ENCODE measurements at places on chromosomes 12 and 14.
A peak's percentile ranks its signal among the peaks of the same experiment; 100 is the strongest.

DNA sequence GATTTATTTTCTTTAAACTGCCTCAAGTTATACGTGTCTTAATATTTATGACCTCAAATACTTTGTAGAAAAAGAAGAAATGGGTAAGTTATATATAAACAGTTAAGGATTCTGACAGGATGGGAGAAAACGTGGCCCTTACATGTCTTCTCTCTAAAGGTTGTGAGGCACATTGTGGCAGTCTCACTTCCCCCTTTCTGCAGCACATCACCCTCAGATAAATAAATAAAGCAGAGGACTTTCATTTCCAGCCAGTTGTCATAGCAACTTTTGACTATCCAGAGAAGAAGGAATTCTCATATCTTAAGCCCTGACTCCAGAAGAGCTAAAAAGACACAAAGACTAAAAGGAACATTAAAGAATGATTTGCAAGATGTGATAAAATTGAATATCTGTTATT, 28.8 kb upstream of the CEP83 start:
- no peak for DNase-seq

GRCh38 chr12:12600659-12601058, 11.0 kb upstream of the CREBL2 start:
- no peak for DNase-seq

DNA sequence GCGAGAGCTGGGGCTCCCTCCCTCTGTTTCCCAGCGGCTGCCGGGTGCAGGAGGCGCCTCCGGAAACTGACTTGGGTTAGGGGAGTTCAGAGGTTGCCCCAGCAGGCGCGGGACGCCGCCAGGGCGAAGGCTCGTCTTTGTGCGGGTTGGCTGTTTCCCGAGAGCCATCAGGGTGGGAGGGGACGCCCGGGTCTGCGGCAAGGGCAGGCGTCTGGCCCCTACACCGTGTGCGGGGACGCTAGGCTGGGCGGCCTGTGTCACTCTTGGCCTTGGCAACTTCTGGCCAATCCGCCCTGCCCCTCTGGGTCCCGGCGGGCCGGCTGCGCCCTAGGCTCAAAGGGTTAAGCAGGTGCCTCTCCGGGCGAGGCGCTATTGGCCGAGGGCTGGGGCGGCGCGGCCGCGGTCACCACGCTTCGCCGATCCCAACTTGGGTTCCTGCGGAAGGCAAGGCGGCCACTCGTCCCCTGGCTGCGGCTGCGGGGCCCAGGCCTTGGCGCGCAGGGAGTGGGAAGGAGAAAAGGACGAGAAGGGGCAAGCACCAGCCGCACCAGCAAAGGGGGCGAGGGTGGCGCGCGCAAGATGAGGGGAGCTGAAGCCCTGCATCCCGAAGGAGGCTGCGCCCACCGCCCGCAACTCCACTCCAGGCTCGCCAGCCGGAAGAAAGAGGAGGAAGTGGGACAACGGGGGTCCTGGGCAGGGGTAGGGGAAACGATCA, 5.6 kb upstream of the NPAS3 start:
- DNase-seq = no peak

- DNase-seq = no peak
Observed at GRCh38 chr14:70697701-70698100, 56.0 kb downstream of the TTC9 start.

DNA sequence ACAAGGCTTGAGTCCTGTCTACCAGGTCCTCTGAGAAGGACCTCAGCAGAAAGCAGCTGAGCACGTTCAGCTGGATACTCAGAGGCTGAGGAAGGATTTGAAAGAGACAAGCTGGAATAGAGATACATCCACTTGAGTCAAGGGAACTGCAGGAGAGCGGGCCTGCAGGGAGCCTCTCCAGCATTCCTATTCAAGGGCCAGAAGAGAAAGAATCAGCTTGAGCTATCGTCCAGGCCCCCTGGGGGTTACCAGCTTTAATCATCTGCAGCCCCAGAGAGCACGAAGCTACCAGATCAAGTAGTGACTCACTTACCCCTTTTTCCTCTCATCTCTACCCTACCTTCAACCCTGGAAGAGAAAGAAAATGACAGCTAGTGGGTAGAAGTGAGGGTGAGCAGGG, 80.9 kb downstream of the NDUFA12 start:
- DNase-seq = no peak

DNA sequence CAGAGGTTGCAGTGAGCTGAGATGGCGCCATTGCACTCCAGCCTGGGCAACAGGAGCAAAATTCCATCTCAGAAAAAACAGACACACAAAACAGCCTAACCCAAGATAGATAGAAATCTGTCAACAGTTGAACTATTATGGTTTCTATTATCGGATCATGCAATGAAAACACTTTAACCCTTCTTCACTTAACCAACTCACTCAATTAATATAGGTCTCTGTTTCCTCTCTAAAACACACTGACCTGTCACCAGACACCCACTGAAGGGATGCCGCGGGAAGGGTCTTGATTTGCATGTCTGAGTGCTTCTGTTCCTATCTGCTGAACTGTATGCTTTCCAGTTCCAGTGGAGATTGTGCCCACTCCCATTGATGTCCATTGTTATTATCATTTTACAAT, 38.0 kb upstream of the NUDT4 start:
- no peak for DNase-seq

GRCh38 chr12:116855744-116856470, 25.3 kb downstream of the HRK start:
- DNase-seq = no peak

- no peak for DNase-seq
Observed at GRCh38 chr14:94388027-94388383, 397 bp downstream of the SERPINA1 start.

DNA sequence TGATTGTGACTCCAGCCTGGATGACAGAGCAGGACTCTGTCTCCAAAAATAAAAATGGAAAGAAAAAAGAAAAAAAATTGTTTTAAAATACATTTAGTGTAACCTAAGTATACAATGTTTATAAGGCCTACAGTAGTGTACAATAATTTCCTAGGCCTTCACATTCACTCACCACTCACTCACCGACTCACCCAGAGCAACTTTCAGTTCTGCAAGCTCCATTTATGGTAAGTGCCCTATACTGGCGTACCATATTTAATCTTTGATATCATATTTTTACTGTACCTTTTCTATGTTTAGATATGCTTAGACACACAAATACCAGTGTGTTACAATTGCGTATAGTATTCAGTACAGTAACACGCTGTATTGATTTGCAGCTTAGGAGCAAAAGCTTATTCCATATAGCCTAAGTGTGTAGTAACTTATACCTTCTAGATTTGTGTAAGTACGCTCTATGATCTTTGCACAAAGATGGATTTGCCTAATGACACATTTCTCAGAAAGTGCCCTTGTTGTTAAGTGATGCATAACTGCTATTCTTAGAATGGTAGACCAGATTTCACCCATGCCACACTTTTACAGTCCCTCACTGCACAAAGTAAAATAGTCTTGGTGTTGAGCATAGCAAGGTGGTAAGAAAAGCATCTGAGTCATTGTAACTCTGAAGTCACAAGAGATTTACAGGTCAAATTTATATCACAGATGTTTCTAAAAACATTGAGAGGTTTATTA, 151.9 kb downstream of the LRRK2 start:
- DNase-seq = no peak

DNA sequence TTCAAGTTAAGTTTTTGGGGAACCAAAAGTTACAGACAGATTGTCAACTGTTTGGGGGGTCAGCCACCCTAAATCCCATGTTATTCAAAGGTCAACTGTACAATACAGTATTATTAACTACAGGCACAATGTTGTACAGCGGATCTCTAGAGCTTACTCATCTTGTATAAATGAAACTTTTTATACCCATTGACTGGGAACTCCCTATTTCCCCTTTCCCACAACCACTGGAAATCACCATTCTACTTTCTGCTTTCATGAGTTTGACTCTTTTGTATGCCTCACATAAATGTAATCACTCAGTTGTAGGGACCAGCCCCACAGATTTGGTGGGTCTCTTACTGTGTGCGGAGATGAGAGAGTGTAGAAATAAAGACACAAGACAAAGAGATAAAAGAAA, 57.8 kb downstream of the SLCO1B3 start:
- no peak for DNase-seq

- DNase-seq = no peak
Observed at GRCh38 chr12:43325786-43326185, 226.2 kb downstream of the ADAMTS20 start.

GRCh38 chr12:68117661-68118060, 41.9 kb downstream of the IFNG start:
- DNase-seq = no peak

DNA sequence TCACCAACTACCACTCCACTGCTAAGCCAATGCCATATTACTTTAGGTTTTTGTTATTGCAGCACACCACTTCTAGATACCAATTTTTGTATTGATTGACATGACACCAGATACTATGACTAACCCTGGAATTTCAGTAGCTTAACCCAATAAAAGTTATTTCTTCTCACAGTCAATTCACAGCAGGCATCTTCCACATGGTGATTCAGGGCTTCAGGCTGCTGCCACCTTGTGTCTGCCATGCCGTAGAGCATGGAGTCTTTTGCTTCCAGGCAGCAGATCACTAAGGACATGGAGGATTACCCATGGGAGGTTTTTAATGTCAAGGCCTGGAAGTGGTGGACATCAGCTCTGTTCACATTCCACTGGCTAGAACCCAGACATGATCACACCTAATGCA, 56.4 kb upstream of the LTA4H start:
- no peak for DNase-seq

DNA sequence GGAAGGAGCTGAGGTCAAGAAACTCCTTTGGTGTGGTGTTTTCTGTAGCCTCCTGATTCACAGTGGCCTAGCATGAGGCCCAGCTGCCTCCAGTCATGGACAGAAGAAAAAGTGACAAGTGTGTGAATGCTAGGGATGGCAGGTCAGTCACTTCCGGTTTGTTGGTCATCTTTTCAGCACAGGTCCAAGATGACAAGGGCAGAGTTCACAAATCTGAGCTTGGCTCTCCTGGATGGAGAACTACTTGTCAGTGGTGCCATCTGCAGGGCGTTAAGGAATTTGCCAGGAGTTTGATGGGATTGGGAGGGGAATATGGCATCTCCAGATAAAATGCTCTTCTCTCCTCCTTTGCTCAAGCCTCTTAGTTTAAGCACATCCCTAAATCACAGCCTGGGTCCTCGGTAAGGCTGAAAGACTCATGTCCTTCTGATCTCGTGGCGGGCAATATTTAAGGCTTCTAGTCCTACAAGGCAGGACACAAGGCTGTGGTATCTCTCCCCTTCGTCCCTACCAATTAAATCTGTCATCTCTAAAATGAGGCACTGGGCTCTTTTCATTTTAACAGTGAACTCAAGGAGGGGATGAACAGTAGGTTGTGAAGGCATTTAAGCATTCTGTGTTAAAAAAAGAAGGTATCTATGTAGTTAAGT, 10.0 kb downstream of the TUBA1B start:
- no peak for DNase-seq

- DNase-seq = no peak
Observed at GRCh38 chr12:90366286-90366685, 588.7 kb downstream of the CCER1 start.

GRCh38 chr14:72714094-72714493, 179.8 kb downstream of the DPF3 start:
- DNase-seq = peak; percentile 26

GRCh38 chr14:20434701-20435581, 1.0 kb downstream of the KLHL33 start:
- no peak for DNase-seq

DNA sequence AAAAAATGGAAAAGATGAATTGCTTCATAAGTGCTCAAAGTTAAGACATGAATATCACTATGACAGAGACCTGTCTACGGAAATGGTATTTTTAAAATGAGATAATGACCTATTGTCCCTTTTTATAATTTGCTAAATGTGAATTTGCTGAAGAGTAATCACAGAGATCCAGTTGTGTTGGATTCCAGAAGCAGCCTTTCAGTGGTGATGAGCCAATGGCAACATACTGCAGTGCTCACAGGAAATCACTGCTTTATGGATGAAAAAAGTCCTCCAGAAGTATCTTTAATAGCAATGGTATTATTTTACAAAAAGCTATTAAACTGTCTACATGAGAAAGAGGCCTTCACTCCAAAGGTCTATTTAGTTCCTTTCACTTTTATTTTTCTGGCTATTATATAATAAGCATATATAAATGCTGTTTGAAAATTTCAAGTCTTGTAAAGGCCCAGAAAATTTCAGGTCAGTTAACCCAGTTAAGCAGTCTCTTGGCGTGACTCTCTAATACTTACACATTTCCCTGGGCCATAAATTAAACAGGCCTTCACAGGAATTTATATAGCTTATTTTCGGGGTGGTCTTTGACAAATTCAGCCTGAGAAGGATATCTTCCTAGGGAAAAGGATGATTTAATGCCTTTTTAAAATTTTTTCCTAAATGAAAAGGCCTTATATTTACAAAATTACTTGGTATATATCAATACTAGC, 55.4 kb downstream of the KCNJ8 start:
- no peak for DNase-seq

DNA sequence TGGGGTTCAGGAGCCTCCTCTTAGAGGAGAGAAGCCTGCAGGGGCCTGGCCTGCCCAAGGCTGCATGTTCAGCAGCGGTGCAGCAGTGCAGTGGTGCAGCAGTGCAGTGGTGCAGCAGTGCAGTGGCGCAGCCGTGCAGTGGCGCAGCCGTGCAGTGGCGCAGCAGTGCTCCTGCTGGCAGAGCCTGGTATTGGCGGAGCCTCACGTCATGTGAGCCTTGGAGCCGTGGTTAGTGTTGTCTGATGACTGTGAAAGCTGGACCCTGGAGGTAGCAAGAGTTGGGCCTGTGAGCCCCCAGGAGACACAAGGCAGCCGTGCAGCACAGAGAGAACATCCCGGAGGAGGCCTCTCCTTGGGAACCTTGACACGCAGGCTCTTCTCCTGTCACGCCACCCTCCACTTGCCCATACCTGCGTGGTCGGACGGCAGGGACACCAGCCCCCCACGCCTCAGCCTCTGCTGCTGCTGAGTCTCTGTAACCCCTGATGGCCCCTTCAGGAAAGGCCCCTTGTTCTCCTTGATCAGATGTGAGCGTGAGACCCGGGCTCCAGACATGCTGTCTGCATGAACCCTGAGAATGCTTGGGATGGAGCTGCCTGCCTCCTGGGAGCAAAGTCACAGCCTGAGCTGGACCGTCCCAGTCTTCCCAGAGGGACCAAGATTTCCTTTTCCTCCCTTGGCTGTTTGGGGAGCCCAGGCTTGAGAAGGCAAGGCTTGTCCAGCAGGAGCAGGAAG, 193.7 kb downstream of the KIF26A start:
- DNase-seq = no peak

- no peak for DNase-seq
Observed at GRCh38 chr14:49363821-49364751, 222.1 kb downstream of the RPS29 start.

GRCh38 chr14:50213795-50214194, 17.6 kb downstream of the SOS2 start:
- DNase-seq = no peak

- DNase-seq = peak; percentile 6
Observed at GRCh38 chr14:89000007-89000942, 175.8 kb downstream of the TTC8 start.

- DNase-seq = no peak
Observed at GRCh38 chr12:111424189-111424792, 18.6 kb downstream of the SH2B3 start.
